ENCODE measurements at places on chromosomes 7 and 10. TPM values are rescaled to one million over a fixed set of nuclear protein-coding genes. Genes with fewer than 3 reads are reported as not detected.
A peak's percentile ranks its signal among the peaks of the same experiment; 100 is the strongest.

AKR1C4 gene
- not detected for total RNA-seq

CTTNBP2 gene
- total RNA-seq: 6.3 TPM

FZD1 gene
- 33.9 TPM for total RNA-seq

ARID5B gene
- 81.9 TPM for total RNA-seq

GALNT17 gene
- 3.9 TPM for total RNA-seq

DHX32 gene
- 40.4 TPM for total RNA-seq

CACNB2 gene
- 16.1 TPM for total RNA-seq

NPY4R2 gene
- not detected for total RNA-seq

SMKR1 gene
- total RNA-seq: not detected

CALHM1 gene
- 0.48 TPM for total RNA-seq

CTAGE8 gene
- 17.1 TPM for total RNA-seq

PON3 gene
- 8.2 TPM for total RNA-seq

DPYSL4 gene
- total RNA-seq: 1.2 TPM

DRGX gene
- total RNA-seq: 0.48 TPM

GSAP gene
- total RNA-seq: 9.9 TPM

DNAH11 gene
- 11.1 TPM for total RNA-seq

DNA sequence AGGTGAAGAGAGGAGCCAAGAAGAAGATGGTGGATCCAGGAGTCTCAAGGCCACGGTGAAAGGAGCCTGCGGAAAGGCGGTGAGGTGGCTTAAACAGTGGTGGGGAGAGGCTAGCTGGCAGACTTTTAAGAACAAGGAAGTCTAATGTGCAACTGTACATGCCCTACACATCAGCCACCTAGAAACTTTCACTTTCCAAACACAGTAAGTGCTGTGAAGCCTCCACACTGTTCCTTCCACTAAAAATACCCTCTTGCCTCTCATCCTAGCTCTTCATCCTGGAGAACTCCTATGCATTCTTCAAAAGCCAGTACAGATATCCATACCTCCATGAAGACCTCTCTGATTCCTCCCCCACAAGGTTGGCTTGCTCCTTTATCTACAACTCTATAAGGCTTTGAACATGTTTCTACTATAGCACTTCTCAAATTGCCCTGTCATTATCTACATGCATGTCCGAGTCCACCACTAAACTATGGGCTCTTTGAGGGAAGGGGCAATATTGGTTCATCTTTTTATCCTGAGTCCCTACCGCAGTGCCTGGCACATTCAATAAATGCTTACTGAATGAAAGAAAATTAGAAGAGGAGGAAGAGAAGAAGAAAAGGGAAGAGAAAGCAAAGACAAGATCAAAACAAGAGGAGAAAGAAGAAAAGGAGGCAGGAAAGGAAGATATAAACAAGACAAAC, 54.2 kb downstream of the DNAJC12 start:
- no peak for DNase-seq

DNA sequence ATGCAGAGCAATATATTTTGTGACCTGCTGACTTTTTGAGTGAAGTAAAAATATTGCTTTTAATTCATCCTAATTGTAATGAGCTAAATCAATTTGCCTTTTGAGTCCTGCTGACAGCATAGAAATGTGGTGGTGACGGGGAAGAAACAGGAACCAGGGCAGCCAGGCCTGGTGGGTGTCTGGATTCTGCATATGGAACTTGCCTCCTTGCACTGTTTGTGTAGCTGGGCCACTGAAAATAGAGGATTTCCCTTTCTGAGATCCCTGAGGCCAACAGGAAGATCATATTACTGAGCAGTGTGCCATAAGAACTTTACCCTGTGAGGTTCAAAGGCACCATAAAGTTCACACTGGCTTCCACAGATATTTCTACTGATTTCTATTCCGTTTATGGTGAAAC, 488.4 kb upstream of the AKR1E2 start:
- DNase-seq: peak; percentile 28

DNA sequence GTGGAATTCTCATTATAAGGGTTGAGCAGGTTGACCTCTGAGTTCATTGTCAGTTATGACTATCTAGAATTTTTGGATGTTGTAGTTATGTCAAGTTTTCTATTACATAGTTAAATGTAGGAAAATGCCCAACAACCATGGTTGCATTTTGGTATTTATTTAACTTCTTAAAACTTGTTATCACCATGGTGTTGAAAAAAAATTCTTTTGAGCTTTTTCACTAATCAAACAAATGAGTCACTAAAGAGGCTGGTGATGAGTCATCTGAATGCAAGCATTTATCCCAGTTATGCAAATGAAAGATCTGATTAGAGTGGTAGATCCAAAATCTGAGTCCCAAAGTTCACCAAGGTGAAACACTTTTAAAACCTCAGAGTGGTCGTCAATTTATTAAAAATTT, 624.7 kb upstream of the IGFBP3 start:
- no peak for DNase-seq

DNA sequence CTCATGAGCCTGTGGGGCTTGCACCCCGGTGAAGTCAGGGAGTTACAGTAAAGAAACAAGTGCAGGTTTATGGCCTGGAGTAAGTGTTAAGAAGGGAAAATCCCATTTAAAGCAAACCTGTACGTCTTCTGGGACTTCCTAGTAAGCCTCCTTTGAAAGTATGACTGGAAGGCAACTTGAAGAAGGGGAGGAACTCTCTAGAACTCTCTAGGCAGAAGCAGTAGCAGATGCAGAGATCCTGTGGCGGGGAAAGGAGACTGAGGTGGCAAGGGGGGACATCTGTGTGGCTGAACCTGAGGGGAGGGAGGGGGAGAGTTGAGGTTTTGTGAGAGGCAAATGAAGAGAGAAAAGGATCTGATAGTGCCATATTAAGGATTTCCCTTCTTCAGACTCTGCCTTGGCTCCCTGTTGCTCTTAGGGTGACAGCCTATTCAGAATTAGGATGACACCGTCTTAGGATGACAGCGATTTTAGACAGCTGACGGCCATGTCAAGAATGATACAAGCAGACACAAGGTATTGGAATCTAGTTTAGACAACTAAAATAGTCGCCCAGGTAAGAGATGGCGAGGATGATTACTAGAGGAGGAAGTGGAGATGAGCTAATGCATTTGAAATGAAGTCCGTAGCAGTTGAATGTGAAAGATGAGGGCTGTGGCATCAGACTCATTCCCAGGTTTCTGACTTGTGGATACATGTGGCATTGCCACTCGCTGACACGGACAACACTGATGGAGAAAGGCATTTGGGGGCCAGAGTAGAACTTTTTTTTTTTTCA, 29.0 kb downstream of the CUL1 start:
- DNase-seq: no peak

- DNase-seq: peak; percentile 83
These were observed 44.9 kb downstream of the AKR1B15 start for GRCh38 chr7:134593530-134594392.

DNA sequence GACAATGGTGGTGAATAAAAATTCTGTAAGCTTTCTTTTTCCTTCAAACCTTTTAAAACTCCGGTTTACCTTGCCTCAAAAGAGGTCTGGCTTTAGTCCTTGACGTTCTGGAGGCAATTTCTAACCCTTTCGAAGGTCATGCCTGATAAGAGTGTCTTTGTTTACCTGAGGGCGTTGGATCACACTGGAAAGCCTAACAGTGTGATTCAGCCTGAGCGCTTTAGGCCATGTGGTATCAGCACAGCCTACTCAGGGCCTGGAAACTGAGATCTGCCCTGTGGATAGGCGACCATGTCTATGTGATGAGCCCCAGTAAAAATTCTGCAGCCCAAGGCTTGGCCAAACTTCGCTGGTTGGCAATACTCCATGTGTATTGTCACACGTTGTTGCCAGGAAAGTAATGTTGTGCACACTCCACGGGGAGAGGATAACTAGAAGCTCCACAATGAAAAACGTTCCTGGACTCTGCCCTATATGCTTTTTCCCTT, 10.7 kb downstream of the CCDC6 start:
- no peak for DNase-seq

DNA sequence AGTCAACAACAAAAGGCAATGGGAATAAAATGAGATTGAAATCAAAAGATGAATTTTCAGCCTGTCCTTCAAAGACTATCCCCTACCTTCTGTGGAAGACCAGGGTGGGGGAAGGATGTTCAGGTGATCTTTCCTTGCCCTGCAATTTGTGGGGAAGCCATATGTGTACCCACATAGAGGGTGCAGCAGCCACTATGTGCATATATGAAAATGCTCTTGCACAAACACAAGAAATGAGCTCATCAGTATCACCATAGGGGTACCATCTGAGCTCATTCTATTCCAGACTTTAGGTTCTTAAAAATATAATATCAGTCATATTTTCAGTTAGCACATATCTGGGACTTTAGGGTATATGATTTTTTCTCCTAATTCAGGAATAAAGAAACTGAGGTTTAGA, 17.7 kb downstream of the GIMAP5 start:
- DNase-seq: no peak

DNA sequence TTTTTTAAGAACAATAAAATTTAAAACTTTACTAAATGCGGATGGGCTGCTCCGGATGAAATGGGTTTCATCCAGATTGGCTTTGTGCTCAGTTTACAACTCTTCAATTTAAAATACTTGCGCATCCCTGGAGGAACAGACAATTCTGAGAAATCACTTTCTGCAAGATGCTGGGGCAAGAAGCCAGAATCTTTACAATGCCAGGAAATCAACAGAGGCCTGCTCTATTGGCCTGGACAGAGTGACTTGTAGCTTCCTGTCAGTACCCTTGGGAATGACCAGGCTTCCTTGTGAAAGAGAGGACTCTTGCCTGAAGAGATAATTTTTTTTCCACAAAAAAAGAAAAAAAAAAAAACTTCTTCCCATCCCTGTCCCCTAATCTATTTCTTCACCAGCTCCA, 3.9 kb upstream of the FAM13C start:
- DNase-seq: no peak

GRCh38 chr7:47461161-47461560, 120.8 kb downstream of the TNS3 start:
- DNase-seq: peak; percentile 71

- no peak for DNase-seq
These were observed 376 bp downstream of the GNA12 start for GRCh38 chr7:2843711-2844152.

GRCh38 chr7:11768263-11768662, 63.7 kb downstream of the THSD7A start:
- no peak for DNase-seq

DNA sequence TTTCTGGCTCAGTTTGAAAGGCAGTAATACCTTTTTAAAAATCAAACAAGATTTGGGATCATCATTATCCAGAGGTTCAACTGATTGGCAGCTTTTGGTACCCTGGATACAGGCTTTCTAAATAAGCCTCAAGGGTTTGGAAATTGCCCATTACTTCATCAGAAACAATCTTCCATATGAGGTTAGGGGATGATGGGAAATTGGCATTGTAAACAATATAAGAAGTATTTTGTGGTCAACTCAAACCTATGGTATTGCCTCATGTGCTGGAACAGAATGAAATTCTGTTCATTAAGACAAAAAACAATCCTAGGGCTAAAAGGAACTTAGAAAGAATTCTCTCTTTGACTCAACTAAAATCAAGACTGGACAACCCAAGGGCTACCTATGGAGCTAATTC, 92.6 kb upstream of the HECTD2 start:
- DNase-seq: no peak

- DNase-seq: peak; percentile 85
These were observed at the start of gene NKX2-3 for GRCh38 chr10:99532687-99533495. NKX2-3 (plus strand) TSS chr10:99532942; CDS start chr10:99533132, 190 bp downstream.

DNA sequence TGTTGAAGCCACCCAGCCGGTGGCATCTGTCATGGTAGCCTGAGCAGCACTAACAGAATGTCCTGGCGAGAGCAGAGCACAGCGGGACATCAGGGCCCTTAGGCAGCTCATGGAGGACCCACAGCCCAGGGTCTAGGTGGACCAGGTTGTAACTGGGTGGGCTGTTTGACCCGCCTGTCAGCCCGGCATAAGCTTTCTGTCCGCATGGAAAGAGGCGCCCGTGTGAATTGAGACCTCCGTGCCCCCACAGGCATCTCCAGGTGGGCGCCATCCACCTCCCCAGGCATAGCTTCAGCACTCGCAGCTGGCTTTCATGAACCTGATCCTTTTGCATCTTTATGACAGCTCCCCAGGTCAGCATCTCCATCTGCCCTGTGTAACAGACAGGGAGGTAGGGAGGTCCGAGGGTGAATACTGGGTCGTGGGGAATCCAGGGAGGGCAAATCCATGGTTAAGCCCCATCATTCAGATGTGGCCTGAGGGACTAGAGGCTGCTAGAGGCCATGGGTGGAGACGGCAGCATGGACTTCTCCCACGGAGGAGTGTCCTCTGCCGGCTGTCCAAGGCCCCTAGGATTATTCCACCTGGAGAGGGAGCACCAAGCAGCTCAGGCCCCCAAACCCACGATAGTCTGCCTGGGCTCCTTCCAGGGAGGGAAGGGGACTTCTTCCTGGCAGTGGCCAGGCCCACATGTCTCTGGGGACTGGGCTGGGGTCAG, 371.6 kb upstream of the MKI67 start:
- no peak for DNase-seq

GRCh38 chr7:7919449-7919945, 49.1 kb upstream of the GLCCI1 start:
- DNase-seq: no peak

GRCh38 chr10:24993237-24993958, 22.6 kb downstream of the ENKUR start:
- no peak for DNase-seq

- DNase-seq: peak; percentile 61
These were observed 57.1 kb downstream of the CHRM2 start for GRCh38 chr7:136925556-136925955.

GRCh38 chr10:43070121-43071085, 6.5 kb upstream of the RET start:
- no peak for DNase-seq

DNA sequence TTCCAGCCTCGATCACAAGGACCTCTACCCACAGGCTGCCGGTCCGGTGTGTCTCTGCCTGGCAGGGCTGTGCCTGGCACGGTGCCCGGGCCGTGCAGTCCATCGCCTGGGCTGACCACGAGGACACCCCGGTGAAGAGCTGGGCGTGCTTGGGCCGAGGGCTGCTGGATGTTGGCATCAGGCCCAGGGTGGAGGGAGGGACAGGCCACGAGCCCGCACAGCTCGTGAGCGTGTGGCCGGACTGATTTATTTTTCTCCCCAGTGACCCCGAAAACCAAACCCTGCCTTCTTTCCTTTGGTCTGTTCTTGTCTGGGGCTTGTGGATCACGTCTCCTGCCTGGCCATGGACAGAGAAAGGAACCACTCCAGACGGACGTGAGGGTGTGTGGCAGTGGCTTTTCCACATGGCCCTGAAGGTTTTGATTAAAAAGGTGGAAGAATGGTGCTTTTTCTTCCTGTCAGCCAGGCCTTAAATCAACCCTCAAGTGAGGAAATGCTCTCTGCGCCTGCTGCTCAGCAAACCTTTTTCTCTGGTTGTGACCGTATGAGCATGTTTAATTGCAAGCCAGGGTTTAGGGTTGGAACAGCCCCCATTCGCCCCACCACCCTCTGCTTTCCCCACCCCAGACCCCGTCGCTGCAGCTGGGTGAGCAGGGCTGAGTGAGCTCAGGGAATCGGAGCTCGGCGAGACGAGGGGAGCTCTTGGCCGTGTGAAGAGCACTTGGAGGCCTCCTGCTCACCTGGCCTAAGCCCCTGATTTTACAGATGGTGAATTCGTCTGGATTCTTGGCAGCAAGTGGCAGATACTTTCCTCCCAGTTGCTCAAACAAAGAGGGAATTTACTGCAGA, 130.1 kb downstream of the RGS10 start:
- DNase-seq: peak; percentile 68

All from umbilical cord (tissue), 2 donors.